Fibroblast of upper back skin (primary cell): ENCODE measurements at places on chromosomes 3 and 15.

- peak; percentile 24 for DNase-seq
Measured at GRCh38 chr3:178982137-178982536, 89.5 kb downstream of the ZMAT3 start.

GRCh38 chr15:35442742-35443141, 103.2 kb downstream of the DPH6 start:
- peak; percentile 40 for DNase-seq

DNA sequence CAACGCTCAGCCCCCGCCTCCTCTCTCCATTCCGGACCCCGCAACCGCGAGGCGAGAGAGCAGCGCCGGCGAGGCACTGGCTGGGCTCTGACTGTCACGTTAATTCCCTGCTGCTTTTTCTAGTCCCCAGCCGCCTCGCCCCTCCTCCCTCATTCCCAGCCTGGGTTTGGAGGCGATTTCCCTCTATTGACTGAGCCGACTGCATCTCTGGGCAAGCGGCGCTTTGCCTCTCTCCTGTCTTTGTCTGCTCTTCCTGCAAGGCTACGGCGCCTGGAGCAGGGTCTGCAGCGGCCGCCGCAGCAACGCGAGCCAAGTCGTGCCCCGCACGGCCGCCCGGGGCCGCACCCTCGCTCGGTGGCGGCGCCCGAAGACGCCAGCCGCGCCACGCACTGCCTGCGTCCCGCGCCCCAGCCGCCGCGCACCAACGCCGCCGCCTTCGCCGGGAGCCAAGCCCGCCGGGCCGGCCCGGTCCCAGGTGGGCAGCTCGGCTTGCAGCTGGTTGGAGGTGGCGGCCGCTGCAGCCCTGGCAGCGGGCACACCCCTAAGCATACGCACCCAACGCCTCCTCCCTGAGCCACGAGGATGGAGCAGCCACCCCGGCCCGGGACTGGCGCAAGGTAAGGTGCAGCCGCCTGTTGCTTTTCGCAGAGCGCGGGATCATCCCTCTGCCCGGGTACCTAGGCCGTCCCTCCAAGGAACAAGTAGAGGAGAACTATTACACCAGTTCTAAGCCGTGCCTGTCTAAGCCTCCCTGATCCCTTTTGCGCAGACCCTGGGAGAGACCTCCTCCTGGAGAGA, at the start of gene LRRC3B:
TSS of gene LRRC3B (plus strand) at position 152 of the 798 bp plus-strand sequence. CDS start 86,901 bp downstream, outside the sequence.
- DNase-seq = no peak

DNA sequence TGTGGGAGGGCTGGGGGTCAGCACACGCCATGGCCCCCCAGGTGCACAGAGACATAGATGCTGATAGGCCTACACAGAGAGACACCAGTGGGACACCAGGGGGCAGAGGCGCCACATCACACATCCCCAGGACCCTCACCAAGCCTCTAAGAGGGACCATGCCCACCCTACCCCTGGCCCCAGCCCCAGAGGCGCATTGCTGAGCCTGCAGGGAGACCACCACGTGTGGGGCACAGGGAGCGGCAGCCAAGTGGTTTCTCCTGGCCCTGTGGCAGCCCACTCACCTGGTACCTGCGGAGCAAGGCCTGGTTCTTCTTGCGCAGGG, 1.2 kb downstream of the CCDC9B start:
- DNase-seq = no peak

GRCh38 chr15:64461721-64462162, 1.4 kb downstream of the ZNF609 start:
- peak; percentile 9 for DNase-seq

GRCh38 chr15:19944261-19944888, 597.2 kb downstream of the GOLGA6L6 start:
- DNase-seq = no peak

DNA sequence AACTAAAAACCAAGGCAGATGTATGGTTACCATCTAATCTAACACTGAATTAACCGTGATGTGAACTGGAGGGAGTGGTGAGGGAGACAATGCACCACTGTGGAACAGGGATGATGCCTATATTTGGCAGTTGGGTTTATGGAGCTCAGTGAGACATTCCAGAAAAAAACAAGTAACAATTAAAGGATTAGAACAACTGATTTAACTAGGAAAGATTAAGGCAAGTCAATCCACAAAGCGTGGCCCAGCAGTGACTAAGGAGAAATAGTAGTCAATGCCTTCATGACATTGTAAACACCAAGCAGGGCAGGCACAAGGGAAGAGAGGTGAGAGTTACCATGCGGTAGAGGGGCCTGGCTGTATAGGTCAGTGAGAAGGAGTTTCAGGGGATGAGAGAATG, 38.1 kb downstream of the CHAC1 start:
- no peak for DNase-seq

- no peak for DNase-seq
Measured at GRCh38 chr3:26081166-26081565, 291.3 kb downstream of the OXSM start.

- DNase-seq = no peak
Measured at GRCh38 chr3:63927422-63928280, 15.5 kb upstream of the SCAANT1 start.

- DNase-seq = no peak
Measured at GRCh38 chr15:85839643-85840042, 44.9 kb upstream of the KLHL25 start.

- no peak for DNase-seq
Measured at GRCh38 chr3:48217449-48217848, 5.8 kb upstream of the CAMP start.

GRCh38 chr3:64344721-64345207, 119.5 kb upstream of the PRICKLE2 start:
- peak; percentile 91 for DNase-seq

- DNase-seq = no peak
Measured at GRCh38 chr3:183800243-183800863, 25.0 kb downstream of the MAP6D1 start.

DNA sequence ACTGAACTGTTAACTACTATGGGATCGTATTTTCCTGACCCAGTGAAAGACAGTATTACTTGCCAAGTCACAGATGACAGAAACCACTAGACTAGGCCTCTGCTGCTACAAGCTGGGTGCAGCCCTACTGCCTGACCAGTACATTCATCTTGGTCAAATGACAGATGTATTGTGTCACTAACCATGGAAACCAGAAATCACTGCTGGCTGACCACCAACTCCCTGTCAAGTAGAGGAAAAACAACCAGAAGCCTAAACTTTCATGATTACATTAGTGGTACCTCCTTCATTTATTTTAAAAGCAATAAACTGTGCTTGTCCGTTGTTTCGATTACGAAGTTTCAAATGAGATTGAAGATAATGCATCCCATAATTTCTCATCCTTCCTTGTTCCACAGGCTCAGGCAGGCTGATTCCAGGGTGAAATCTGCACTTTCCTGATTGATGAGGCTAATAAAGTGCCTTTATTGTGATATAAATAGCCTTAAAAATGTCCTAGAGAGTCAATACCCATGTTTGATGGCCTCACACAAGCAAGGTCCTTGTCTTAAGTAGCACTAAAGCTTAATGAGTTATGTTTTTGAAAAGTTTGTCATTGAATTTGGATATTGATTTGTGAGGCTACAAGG, 309.7 kb downstream of the LSAMP start:
- DNase-seq = peak; percentile 87

GRCh38 chr15:100919481-100920405, 586 bp downstream of the LRRK1 start:
- no peak for DNase-seq

DNA sequence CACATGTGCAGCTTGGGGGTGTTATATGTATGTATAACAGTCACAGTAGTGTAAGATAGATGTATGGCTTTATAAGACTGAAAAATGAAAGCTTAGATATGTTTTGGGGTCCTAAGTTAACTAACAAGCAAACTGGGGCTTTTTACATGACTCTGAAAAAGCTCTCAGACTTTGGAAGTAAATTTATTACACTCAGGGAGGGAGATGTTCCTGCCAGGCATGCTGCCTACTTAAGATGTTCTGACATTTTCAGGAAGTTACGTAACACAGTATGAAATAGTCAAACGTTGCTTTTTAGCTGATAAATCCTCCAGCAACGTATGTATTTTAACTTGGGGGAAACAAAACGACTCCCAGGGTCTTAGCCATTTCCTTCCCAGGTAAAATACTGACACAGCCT, 1.7 kb upstream of the IFT57 start:
- DNase-seq = peak; percentile 43

DNA sequence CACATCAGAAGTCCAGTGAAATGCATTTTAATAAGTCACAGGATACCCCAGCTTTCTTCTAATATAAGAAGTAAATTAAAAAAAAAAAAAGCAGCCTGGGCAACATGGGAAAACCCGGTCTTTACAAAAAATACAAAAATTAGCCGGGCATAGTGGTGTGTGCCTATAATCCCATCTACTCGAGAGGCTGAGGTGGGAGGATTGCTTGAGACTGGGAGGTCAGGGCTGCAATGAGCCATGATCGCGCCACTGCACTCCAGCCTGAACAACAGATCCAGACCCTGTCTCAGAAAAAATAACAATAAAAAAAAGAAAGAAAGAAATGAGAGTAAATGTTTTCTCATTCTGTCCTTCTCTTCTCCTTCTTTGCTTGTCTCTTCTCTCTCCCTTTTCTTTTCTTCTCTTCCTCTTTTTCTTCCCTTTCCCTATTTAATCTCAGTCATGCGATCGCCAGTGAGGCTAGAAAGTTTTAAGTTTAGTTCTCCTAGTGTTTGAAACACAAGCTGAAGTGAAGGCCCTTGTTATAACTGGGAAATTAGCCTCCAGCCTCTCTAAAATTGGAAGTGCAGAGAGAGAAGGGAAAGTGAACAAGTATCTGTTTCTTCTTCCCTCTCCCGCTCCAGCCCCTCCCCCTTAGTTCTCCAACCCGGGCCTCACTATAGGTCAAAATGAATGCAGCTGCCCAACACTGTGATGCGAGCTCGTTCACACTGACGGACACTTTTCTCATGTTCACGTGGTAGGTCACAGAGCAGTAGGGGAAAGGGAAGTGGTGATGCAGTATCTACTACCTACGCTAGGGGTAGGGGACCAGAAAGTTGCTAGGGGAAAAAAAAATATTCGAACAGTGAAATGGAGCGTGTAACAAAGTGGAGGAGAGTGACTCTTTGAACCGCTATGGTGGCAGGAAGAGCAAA, 23.5 kb upstream of the TSC22D2 start:
- peak; percentile 50 for DNase-seq

DNA sequence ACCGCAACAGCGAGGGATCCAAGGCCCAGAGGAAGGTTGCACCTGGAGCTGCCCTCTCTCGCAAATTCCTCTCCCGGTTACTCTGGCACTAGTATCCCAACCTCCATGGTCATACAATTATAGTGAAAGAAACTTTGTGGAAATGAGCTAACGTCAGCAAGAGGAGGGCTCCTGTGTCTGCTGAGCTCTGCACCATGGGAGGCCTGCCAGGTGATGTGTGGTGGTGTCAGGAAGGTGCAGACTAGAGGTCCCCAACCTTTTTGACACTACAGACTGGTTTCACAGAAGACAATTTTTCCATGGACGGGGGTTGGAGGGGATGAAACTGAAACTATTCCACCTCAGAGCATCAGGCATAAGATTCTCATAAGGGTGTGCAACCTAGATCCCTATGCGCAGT, 13.2 kb upstream of the IQCF6 start:
- no peak for DNase-seq

- DNase-seq = peak; percentile 16
Measured at GRCh38 chr3:126081618-126082361, 2.1 kb downstream of the SLC41A3 start.

DNA sequence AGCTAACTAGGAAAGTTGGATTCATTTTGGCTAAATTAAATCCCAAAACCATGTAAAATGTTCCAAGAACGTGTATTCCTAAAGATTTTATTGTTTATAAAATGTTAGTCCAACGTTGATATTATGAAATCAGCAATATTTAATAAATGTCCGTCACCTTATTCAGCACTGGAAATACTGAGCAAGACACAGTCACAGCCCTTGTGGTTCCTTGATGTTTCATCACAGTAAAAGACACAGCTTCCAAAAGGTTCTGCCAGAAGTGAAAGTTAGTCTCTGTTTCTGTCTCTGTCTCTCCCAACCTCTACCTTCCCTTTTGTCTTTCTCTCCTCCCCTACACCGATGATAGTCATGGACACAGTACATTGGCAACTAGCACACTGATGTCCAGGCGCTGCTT, 82.2 kb upstream of the BOC start:
- DNase-seq = no peak

DNA sequence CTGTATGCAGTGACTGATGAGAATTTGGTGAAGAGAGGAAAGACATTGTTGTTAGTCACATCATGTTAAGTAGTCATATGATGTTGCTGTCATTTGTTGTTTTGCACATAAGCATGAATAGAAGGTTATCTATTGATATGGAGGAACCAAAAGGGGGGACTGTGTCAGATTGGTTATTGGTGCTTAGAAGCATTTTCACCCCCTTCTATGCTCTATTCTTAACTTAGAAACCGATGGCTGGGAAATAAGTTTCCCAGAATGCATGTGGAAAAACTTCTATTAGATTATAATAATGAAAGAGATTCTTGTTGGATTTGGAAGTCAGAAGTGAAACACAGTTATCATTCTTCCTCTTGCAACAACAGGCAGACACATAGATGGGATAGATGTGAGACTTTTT, 33.2 kb upstream of the CADM2 start:
- no peak for DNase-seq

DNA sequence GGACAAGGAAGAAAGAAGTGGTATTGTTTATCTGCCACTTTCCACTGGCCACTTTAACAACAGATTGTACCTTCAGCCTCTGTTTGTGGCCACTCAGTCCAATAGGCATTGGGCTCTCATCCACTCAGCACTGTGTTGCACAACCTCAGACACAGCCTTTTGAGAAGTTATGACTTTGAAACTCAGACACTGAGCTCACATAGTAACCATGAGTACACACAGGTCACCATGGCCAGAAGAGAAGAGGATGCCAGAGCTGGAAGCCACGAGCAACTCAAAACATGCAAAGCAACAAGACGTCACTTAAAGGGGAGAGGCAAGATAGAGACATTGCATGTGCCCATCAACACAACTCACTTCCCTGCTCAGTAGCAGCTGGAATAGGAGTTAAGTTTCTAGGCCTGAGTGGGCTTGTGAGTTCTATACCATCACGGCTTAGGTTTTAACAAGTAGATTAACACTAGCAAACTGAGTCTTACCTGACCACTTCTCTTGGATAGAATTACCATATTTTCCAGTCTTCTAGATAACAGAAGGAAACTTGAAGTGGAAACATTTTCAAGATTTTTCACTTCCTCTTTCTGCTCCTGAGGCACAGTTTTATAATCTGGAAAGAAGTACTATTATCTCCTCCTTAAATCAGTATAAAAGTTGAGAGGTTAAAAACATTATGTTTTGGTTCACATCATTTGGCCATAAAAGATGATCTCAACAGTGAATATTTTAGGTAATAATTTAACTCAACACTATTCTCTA, 103.5 kb downstream of the IMPG2 start:
- no peak for DNase-seq

- no peak for DNase-seq
Measured at GRCh38 chr3:53264718-53265117, 8.9 kb upstream of the TKT start.

DNA sequence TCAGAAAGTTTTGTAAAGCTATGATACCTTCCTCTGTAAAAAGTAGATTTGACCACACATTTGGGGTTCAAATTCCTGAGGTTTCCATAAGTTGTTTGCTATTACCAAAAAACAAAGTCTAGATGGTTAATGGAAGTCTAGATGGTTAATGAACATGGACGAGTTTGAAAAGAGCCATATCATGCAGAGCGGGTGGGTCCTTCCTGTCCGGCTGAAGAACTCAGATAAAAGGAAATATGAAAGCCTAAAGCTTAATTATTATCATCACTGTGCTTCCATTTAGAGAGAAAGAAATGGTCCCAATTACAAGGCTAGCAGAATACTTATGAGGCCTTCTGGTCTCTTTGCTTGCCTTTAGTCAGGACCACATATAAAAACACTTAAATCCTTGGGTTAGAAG, 132.1 kb upstream of the SATB1 start:
- no peak for DNase-seq
